ENCODE measurements at places on chromosomes 5 and 9.

DNA sequence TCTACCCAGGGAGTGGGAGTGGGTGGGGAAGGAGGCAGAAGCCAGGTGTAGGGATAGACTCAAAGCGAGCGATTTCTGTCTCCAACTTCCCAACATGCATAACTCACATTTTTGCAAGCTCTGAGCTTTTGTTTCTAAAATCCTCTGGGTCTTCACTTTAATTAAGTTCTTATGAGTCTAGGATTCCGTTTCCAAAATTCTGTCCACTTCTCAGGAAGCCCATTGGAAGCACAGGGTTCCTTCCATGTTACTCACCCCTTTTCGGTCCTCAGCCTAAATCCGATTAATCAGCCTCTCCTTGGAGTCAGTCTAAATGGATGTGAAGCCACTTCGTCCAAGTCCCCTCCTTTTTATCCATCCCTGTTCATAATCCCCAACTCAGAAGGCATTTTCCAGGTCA lies 1.4 kb downstream of the GPX3 start:
- no peak for DNase-seq

- DNase-seq: no peak
These were observed 50.3 kb downstream of the FYB1 start for GRCh38 chr5:39169081-39169480.

DNA sequence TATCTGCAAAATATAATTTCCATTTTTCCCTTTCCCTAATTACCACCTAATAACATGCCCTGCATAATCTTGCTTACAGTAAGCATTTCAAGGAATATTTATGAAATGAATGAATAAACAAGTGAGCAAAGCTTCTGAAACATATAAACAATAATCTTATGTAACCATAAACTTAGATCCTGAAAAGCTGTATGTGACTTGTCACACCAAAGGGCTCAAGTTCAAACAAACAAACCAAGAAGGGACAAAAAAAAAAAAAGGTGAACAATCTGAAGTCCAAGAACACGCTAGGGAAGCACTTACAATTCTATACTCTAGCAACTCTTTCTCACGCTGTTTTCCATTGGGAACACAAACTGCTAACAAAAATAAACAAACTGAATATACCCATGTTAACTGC lies 36.3 kb downstream of the PLPP1 start:
- DNase-seq: no peak

- DNase-seq: peak; percentile 45
These were observed 47.1 kb downstream of the SEMA5A start for GRCh38 chr5:9498541-9499497.

GRCh38 chr9:22969350-22969979 lies 522.8 kb downstream of the DMRTA1 start:
- DNase-seq: no peak

DNA sequence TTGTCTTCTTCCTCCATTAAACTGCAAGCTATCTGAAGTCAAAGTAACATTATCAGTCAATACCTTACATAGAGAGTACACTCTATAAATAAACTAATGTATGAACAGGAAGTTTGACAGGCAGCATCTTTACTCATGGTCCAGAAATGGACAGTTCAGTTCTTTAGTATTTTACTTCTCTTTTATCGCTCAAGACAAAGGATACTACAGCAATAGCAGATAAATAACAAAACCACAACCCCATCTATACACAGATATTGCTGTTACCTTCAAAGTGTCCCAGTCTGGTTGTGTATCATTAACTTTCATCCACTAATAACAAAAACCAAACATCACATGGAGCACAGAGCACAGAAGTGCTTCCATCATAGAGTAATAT lies 46.4 kb downstream of the SEMA5A start:
- no peak for DNase-seq

- DNase-seq: no peak
These were observed 72.0 kb upstream of the RAI14 start for GRCh38 chr5:34584165-34584564.

DNA sequence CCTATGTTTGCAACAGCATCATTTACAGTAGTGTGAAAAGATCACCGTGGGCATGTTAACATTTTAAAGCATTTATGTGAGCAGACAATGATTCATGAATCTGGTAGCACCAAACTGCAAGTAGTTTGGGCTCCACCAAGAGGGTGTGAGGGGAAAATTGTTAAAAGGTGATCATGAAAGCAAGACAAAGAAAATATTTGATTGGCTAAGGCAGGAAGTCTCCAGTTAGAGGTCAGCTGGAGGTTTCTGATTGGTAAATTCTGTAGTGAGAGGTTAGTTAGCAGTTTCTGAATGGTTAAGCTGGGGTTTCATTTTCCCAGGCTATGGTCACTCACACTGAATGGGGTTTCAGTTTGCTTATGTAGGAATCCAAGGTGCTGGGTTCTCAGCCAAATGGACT lies 13.5 kb upstream of the DRD1 start:
- DNase-seq: no peak

GRCh38 chr5:136425921-136426320 lies 60.6 kb upstream of the TRPC7 start:
- no peak for DNase-seq

- no peak for DNase-seq
These were observed 154.4 kb downstream of the GLIS3 start for GRCh38 chr9:4145482-4145881.

GRCh38 chr5:151238303-151238741 lies 14.4 kb upstream of the CCDC69 start:
- no peak for DNase-seq

DNA sequence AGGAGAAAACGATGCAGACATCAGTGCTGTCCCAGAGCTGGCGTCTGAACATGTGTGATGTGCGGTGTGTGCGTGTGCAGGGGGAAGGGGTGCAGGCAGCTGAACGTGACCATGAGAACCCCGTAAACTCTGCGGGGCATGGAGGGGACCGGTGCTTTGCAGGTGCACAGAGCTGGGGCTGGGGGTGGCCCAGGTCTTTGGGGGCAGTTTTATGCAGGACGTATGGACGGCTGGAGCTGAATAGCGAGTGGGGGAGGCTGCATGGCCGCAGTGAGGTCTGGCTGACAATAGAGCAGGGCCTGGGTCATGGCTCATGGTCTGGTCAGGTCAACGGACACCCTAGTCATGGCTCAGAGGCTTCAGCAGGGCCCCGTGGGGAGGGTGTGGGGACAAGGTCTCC lies 3.3 kb upstream of the EXOC3 start:
- no peak for DNase-seq

- no peak for DNase-seq
These were observed 81.7 kb upstream of the HMHB1 start for GRCh38 chr5:143730112-143730801.

- no peak for DNase-seq
These were observed 91.7 kb upstream of the CER1 start for GRCh38 chr9:14814249-14814628.

DNA sequence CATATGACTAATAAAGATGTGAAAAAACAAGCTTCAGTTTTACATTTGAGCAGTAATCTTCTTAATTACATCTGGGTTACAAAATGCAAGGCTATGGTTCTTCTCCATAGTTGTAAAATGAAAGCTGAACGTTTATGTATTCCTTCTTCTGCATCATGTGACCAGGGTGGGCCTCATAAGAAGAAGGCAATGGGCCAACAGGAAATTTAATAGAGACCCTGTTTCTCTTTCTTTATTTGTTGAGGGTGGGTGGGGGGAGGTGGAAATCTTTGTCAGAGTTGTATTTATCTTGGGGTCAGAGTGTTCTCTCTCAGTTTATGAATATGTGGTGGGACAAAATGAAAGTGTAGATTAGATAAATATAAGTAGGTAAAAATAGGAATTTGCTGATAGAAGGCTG lies 418.8 kb downstream of the TLE4 start:
- no peak for DNase-seq

- peak; percentile 52 for DNase-seq
These were observed 36.6 kb upstream of the RAPGEF1 start for GRCh38 chr9:131776473-131776872.

DNA sequence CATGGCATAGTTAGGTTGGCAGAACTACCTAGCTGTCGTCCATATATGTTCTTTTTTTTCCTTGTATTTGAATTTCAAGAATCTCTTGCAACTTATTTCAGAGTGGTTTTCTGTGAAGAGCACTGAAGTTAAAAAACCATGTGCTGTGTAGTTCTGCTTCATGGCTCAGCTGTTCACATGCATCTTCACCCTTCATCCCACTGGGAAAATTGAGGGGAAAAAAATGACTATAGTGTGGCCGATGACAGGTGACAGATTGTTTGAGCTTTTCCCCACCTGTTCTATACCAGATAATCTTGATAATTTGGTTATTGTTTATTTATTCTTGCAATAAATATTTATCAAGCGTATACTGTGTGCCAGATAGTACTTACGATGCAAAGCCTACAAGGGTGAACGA lies 77.8 kb downstream of the AOPEP start:
- DNase-seq: no peak
